Activated naive CD8-positive, alpha-beta T cell treated with anti-CD3 and anti-CD28 coated beads, Interleukin-2, amount 50 U/mL, for 16 hours (primary cell): ENCODE measurements at places on chromosomes 4 and X.
A peak's percentile ranks its signal among the peaks of the same experiment; 100 is the strongest.

DNA sequence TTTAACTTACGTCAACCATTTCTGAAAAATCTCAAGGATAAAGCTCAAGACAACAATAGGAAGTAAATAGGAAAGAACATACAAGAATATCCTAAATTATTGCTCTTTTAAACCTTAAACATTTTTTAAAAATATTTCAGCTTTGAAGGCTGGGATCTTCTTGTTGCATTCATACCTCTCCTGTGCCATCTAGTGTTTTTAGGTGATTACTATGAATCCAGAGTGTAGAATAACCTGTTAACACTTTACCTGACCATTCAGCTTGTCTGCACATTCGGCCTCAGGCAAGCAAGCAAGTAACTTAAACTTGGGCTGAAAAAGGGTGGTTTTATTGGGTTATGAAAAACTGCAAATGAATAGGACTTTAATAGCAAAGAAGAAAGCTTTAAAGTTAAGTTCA is 507.8 kb upstream of the INTU start:
- DNase-seq, result no peak

- DNase-seq, result no peak
Observed at GRCh38 chrX:106263817-106264216, 95.7 kb downstream of the PWWP3B start.

GRCh38 chr4:19293080-19293479 is 958.6 kb upstream of the SLIT2 start:
- no peak for DNase-seq

GRCh38 chrX:108736509-108737479 is at the start of gene IRS4:
Gene IRS4, minus strand, starts transcription at chrX:108736563.
- no peak for DNase-seq

- no peak for DNase-seq
Observed at GRCh38 chr4:100926039-100926717, 408.4 kb upstream of the EMCN start.

DNA sequence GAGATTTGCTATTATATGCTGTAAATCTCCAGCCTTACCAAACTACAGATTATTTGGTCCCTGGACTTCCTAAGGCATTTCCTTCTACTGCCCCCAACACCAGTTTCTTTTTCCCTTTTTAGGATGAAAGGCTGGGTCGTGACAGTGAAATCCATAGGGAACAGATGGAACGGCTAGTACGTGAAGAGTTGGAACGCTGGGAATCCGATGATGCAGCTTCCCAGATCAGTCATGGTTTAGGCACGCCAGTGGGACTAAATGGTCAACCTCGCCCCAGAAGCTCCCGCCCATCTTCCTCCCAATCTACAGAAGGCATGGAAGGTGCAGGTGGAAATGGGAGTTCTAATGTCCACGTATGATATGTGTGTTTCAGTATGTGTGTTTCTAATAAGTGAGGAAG is 67.9 kb downstream of the PKD2 start:
- no peak for DNase-seq

GRCh38 chrX:96372313-96373046 is 312.2 kb upstream of the DIAPH2 start:
- DNase-seq, result no peak

GRCh38 chr4:154294652-154295350 is 196.8 kb downstream of the DCHS2 start:
- no peak for DNase-seq

DNA sequence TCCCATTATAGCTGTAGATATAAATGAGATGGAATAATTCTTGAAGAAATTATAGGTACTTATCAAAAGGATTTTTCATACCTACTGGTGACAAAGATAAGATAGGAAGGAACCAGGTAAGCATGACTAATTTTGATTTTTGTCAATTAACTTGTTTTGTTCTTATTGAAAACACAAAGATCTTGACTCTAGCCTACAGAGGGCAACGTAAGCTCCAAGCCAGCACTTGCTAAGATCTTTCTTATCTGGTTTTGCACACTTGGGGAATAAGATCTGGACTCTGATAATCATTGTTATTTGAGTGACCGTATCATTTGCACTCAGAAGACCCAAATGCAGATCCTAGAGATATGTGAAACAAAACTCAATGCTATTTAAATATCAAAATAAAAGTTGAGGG is 223.4 kb downstream of the VEGFC start:
- DNase-seq, result no peak

GRCh38 chrX:20666331-20666730 is 399.6 kb upstream of the RPS6KA3 start:
- no peak for DNase-seq

DNA sequence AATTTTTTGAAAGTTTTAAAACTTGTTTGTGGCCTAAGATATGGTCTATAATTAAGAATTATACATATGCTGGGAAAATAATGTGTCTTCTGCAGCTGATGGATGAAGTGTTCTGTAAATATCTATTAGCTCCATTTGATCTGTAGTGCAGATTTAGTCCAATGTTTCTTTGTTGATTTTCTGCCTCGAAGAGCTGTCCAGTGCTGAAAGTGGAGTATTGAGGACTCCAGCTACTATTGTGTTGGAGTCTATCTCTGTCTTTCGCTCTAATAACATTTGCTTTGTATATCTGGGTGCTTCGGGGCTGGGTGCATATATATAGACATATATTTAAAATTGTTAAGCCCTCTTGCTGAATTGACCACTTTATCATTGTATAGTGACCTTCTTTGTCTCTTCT is 2127.3 kb downstream of the PCDH7 start:
- DNase-seq, result no peak

DNA sequence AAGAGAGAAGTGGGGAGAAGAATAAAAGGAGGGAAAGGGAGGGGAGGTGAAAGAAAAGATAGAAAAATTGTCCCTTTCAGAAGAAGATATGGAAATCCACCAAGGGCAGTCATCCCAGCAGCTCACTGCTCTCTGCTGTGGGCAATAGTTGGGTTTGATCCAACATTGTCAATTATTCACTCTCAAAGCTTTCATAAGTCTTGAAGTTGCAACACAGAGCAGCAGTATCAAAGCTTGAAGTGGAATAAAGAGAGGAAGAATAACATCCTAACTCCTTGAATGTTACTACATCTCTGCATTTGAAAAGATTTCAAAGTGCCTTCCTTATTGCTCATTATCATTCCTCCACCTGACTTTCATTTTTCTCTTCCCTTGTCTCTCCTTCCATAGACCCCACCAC is 62.3 kb upstream of the HHIP start:
- DNase-seq, result no peak

DNA sequence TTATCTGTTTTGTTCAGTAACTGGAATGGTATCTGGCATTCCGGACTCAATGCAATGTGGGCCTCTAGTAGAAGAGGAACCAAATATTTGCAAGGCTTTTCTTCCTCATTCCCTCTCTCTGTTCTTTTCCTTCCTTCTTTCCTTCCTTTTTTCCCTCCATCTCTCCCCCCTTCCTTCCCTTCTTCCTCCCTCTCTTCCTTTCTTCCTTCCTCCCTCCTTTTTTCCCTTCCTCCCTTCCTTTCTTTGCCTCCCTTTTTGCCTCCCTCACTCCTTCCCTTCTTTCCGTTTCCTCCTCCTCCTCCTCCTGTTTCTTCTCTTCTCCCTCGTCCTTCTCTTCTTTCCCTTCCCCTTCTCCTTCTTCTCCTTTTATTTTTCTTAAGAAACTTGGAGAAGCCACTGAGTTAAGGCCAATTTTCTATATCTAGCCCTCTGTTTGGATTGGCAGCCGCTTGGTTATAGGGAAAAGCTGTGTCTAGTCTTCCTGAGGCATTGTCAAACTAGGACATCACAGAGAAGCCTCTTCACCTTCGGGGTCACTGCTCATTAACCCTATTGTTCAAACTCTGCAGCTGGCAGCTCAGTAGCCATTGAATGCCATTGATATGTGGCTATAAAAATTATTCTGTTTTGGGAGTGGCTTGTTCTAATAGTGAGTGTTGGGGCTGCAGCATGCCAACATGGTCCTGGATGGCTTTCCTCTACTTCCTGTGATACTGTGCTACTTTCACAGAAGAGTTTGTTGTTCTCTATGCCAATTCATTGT is 95.9 kb downstream of the CFAP299 start:
- no peak for DNase-seq

- no peak for DNase-seq
Observed at GRCh38 chr4:39932776-39933402, 44.8 kb downstream of the PDS5A start.

- DNase-seq, result no peak
Observed at GRCh38 chrX:22800806-22801205, 199.0 kb upstream of the DDX53 start.

DNA sequence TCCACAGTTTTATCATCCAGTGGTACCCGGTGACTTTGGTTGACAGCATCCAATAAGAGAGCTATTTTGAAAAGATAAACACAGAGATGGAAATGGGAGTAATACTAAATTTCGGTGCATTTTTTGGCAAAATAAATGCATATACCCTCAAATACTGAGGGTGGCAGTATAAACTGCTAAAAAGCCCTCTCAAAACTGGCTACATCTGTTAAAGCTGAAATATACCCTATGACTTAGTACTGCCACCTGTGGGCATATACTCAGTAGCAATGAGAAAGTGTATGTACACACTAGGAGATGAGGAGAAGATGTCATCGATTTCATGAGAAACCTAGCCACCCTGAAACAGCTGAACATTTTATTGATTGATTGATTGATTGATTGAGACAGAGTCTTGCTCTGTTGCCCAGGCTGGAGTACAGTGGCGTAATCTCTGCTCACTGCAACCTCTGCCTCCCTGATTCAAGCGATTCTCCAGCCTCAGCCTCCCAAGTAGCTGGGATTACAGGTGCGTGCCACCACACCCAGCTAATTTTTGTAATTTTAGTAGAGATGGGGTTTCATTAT is 12.2 kb upstream of the TMEM128 start:
- DNase-seq, result no peak

DNA sequence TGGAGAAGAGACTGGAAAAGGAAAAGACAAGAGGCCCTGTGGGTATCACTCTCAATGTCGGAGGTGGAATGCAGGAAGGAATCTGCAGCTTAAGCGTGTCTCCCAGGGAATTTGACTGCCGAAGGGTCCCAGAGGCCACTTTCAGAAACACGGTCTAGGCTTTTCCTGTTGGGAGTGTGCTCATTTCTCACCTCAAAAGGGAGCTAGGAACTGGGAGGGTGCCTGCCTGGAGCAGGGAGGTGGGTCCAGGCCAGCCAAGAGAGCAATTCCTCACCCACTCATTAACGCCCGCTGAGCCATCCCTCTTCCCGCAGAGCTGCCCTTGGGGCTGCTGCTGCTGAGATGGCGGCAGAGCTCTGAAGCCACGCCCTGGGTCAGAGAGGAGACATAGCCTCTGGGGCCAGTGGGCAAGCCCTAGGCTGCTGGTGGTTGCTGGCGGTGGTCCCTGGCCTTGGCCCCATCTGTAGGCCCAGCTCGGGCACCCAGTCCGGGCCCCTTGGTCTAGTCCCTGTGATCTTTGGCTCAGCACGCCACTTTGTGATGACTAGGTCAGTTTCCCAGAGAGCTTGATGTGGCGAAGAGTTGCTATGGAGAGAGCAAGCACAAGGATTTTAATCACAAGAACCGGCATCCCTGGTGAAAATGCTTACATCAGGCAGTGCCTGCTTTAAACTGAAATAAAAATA is 4.1 kb downstream of the ZNF185 start:
- no peak for DNase-seq

DNA sequence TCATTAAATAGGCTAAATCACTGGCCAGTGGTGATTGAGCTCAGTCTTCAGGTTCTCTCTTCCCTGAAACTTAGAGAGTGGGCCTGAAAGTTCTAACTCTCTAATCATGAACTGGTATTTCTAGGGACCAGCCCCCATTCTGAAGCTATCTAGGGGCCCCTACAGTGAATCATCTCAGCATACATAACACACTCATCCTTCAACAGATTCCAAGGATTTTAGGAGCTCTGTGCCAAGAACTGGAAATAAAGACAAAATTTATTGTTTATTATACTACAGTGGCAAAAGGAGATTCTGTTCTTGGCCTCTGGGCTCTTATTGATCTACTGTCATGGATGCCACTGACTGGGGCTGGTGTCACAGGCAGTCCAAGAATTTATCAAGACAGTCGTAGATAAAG is 263.8 kb upstream of the IGFBP7 start:
- no peak for DNase-seq

DNA sequence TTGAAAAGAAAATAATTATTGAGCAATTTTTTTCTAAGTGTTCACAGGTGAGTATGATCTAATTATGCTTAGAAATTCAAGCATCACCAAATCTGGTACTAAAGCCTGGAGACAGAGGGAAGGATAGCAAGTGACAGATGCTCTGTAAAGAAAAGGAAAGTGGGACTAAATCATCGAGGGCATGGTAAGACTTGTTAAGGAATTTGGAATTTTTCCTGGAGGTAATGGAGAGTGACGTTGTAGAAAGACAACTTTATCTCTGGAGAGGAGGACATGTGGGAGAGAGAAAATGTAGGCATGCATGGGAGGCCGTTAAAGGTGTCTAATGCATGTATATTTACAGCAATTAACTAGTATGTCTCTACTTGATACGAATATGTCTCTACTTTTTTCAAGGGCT is 333.2 kb upstream of the ATOH1 start:
- DNase-seq, result no peak

- DNase-seq, result no peak
Observed at GRCh38 chrX:150234126-150234525, 129.0 kb upstream of the MAMLD1 start.

GRCh38 chr4:94160774-94161173 is 46.9 kb upstream of the SMARCAD1 start:
- DNase-seq, result no peak

- DNase-seq, result no peak
Observed at GRCh38 chrX:10327651-10328050, 170.9 kb downstream of the CLCN4 start.

GRCh38 chrX:18875256-18875878 is 108.5 kb downstream of the PHKA2 start:
- no peak for DNase-seq

DNA sequence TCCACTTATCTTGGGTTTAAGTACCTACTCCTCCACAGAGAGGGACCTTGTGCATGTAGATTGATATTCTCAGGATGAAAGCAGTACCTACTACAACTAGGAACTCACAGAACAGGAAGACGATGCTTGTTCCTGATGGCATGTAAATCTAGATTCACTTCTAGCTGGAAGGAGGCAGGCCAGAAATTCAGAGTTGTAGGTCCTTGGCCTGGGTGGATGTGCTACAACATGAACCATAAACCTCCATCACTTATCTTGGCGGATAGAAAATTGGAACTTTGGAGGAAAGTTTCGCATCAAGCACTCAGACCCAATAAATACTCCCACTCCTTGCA is 9.3 kb upstream of the SMIM20 start:
- no peak for DNase-seq

GRCh38 chrX:119410854-119411253 is 11.7 kb downstream of the SLC25A43 start:
- DNase-seq, result no peak

- no peak for DNase-seq
Observed at GRCh38 chrX:47706575-47706974, 47.6 kb upstream of the UXT start.

DNA sequence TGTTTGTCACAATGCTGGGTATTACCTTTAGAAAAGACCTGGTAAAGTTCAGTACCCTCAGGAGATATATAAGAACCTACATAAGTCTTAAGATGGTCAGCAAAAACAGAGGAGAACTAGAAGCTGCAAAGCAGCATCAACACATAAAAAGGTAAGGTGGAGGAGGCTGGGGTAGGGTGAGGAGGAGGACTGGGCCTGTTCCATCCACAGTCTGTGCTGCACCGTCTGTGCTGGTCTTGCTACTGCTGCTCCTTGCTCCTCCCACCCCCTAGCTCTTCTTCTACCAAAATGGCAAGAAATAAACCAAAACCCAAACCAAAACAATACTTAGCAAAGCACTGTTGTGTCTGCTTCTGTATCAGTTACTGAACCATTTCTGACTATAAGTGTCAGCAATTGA is 102.2 kb downstream of the CDS1 start:
- DNase-seq, result no peak

- DNase-seq, result peak; percentile 6
Observed at GRCh38 chr4:77852892-77853495, 9.6 kb upstream of the MRPL1 start.

GRCh38 chr4:9765091-9765490 is 16.3 kb upstream of the DRD5 start:
- DNase-seq, result no peak
